Fibroblast of skin of left quadriceps (primary cell): ENCODE measurements at places on chromosomes 6 and 20.

- no peak for DNase-seq
Observed at GRCh38 chr20:22572491-22572890, 11.9 kb downstream of the FOXA2 start.

- DNase-seq = no peak
Observed at GRCh38 chr6:7628479-7628878, 38.5 kb downstream of the SNRNP48 start.

GRCh38 chr6:78580923-78581322 is 286.4 kb upstream of the IRAK1BP1 start:
- no peak for DNase-seq

DNA sequence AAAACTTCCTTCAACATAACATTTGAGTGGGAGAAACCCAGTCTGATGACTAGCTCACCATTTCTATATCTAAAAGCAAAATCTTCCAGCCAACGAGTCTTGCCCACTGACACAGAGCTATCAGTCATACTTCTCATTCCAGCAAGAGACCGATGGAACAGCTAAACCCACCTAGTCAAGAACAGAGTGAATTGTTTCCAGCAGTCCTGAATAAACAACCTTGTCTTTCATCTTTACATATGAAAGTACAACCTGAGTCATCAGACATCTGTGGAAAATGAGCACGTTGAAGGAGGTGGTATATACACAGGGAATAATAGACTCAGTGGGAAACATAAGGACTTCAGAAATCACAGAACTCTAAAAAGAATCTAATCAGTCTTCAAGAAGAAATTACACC is 23.8 kb downstream of the NRSN1 start:
- no peak for DNase-seq
